ENCODE measurements at places on chromosomes 3 and 15.

DNA sequence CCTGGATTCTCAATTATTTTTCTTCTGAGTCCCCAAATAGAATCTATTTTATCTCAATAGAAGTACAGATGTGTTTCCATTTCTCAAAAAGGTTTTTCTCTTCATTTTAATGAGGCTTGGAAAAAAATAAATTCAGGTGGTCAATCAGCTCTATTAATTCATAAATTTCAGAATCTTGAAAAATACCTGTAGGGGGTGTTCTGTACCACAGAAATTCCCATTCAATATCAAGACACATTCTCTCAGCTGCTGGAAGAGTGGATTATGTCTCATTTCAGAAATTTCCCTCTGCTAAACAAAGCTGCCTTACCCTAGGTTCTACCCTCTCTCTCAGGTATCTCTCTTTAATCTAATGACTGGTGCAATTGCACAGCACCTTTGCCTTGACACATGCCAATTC, 1121.2 kb downstream of the SI start:
- DNase-seq = no peak

DNA sequence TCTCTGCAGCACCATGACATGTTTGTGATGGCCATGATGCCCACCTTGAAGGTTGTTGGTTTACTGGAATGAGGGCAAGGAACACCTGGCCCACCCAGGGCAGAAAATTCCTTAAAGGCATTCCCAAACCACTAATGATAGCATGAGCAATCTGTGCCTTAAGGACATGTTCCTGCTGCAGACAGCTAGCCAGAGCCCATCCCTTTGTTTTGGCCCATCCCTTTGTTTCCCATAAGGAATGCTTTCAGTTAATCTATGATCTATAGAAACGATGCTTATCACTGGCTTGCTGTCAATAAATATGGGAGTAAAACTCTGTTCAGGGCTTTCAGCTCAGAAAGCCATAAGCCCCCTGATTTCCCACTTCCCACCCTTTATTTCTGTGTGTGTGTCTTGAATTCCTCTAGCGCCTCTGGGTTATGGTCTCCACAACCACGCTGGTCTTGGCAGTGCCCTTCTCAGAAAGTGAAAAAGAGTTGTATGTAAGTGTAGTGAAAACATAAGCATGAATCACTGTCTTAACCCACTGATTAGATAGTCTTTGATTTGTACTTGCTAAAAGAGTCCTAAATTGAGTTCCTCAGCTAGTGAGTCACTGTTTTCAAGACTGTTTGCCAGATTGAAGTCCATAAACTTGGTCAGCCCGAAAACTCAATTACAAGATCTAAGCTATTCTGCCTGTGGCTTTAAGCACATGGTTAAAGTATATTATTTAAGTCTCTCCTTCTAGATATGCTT, 19.0 kb upstream of the CCR2 start:
- peak; percentile 45 for DNase-seq

DNA sequence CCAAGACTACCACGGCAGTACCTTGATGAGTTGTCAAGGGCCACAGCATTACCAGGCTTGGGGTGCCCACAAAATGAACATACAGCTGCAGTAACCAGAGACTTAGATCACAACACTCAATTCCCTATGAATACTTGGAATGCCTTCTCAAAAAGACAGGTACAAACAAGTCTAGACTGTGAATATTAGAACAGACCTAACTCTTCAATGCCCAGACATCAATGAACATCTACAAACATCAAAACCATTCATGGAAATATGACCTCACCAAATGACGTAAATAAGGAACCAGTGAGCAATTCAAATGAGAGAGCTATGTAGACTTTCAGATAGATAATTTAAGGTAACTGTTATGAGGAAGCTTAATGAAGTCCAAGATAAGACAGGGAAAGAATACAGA, 185.1 kb upstream of the POU1F1 start:
- DNase-seq = no peak

- DNase-seq = no peak
These were observed 7.7 kb upstream of the ONECUT1 start for GRCh38 chr15:52797625-52798501.

- no peak for DNase-seq
These were observed 143.5 kb downstream of the NUP210 start for GRCh38 chr3:13276438-13277195.
